ENCODE measurements at places on chromosomes 7 and 10. TPM values are rescaled to one million over a fixed set of nuclear protein-coding genes. Genes with fewer than 3 reads are reported as not detected.

- no peak for DNase-seq
Measured at GRCh38 chr7:102284891-102285539, 1.7 kb upstream of the SH2B2 start.

DNA sequence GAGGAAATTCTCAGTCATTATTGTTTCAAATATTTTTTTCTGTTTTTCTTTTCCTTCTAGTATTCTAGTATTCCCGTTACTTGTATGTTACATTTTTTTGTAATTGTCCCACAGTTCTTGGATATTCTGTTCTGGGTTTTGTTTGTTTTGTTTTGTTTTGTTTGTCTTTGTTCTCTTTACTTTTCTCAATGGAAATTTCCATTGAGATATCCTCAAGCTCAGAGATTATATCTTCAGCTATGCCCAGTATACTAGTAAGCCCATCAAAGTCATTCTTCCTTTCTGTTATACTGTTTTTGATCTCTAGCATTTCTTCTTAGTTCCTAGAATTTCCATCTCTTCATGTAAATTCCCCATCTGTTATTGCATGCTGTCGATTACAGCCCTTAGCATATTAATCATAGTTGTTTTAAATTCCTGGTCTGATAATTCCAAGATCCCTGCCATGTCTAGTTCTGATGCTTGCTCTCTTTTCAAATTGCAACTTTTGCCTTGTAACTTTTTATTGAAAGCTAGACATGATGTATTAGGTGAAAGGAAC lies 27.8 kb downstream of the GPR37 start:
- no peak for DNase-seq

GRCh38 chr7:1707756-1708595 lies 37.9 kb downstream of the ELFN1 start:
- DNase-seq: no peak

DNA sequence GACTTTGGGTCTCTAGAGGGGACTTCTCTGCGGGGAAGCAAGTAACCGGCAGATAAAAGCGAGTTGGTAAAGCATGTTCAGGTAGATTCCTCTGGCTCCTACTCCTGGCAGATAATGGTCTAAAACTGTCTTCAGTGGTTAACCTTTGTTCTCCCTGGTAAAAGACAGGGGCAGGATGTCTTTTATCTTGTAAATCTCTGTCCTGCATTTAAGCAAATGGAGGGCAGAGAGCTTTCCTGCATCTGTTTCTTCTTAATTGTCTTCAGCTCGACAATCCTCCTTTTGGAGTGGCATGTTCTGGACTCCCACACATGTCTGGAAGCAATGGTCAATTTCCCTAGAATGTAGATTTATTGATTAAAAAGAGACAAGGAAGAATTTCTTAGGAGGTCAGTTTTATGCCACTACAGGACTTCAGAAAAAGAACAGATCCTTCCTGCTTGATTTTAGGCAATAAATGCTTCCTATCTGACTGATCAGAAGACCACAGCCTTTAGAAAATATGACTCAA lies 16.6 kb downstream of the C7orf33 start:
- DNase-seq: peak; percentile 51

GRCh38 chr7:31327071-31327470 lies 13.5 kb downstream of the NEUROD6 start:
- DNase-seq: no peak

Gene PPP1R17
- total RNA-seq: 0.09 TPM

Gene FKBP6
- not detected for total RNA-seq

Gene FOXP2
- 0.25 TPM for total RNA-seq

Gene TACC2
- total RNA-seq: 10.7 TPM
